ENCODE measurements at places on chromosomes 2 and 18.

DNA sequence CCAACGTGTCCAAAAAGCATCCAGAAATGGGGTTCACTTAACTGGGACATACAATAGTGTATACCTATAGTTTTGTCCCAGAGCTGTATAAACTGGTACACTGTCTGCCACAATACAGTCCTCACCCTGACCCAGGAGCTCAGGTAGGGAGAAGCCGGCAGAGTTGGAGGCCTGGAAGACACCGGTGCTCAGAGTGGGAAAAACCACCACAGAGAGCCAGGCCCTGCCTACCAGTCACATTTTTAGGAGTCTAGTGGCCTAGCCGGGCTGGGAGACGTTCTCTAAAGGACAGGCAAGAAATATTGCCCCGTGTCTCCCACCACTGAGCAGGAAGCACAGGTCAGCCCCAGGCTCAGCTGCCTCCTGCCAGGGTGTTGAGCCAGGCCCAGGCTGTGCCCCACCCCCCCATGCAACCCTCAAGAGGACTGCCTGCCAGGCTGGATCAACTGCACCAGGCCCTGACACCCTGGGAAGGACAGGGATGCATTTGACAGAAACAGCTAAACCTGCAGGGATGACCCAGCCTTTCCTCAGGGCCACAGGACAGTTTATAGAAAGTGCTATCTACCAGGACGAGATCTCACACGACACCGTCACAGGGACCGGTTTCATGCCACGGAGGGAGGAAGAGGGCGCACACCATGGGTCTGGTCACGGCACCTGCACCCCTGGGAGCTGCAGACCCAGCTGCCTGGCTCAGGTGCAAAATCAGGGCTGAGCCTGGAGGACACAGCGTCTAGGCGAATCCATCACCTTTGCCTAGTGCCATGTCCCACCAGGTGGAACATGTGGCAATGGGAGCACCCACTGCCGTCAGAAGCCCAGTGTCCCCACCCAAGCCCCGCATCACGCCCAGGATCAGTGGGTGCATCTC is 89.9 kb downstream of the TMEM18 start:
- DNase-seq = no peak

GRCh38 chr2:62231541-62231940 is 35.6 kb downstream of the B3GNT2 start:
- DNase-seq = no peak

DNA sequence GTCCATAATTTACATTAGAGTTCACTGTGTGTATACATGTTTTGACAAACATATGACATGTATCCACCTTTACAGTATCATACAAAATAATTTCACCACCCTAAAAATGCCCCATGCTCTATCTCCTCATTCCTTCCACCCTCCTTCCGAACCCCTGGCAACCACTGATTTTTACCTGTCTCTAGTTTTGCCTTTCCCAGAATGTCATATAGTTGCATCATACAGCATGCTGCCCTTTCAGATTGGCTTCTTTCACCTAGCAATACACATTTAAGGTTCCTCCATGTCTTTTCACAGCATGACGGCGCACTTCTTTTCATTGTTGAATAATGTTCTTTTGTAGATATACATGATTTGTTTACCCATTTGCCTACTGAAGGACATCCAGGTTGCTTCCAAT is 10.4 kb downstream of the LRPPRC start:
- DNase-seq = no peak

DNA sequence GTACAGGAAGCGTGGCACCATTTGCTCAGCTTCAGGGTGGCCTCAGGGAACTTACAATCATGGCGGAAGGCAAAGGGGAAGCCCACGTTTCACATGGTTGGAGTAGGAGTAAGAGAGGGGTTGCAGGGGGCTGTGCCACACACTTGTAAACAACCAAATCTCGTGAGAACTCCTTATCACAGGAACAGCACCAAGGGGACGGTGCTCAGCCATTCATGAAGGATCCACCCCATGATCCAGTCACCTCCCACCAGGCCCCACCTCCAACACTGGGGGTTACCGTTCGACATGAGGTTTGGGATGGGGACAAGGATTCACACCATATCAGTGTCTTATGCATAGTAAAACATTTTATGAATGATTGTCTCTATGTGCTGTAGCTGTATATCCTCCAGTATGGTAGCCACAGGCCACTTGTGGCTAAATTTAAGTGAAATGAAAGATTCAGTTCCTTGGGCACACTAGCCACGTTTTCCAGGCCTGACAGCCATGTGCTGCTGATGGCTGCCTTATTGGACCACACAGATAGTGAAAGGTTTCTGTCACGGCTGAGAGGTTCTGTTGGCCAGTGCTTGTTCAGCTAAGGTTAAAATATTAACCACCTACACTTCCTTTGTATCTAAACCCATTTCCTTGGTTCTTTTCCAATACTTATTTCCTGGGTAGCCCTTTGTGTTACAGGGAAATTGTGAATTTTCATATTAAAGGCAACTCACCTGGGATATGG is 77.3 kb downstream of the AGAP1 start:
- no peak for DNase-seq

GRCh38 chr18:28267878-28268625 is 91.1 kb upstream of the CDH2 start:
- DNase-seq = no peak

GRCh38 chr18:765764-766549 is 46.1 kb downstream of the YES1 start:
- DNase-seq = no peak

- no peak for DNase-seq
Measured at GRCh38 chr2:10000541-10000940, 42.8 kb upstream of the KLF11 start.

GRCh38 chr2:238381341-238382115 is 45.2 kb upstream of the ASB1 start:
- DNase-seq = no peak

GRCh38 chr2:69046221-69046662 is 33.3 kb downstream of the ANTXR1 start:
- no peak for DNase-seq

- no peak for DNase-seq
Measured at GRCh38 chr2:178485356-178485755, 5.1 kb downstream of the PLEKHA3 start.

GRCh38 chr2:190763901-190764514 is 115.1 kb downstream of the NAB1 start:
- DNase-seq = no peak

- peak; percentile 3 for DNase-seq
Measured at GRCh38 chr2:50719837-50720696, 311.9 kb downstream of the NRXN1 start.

DNA sequence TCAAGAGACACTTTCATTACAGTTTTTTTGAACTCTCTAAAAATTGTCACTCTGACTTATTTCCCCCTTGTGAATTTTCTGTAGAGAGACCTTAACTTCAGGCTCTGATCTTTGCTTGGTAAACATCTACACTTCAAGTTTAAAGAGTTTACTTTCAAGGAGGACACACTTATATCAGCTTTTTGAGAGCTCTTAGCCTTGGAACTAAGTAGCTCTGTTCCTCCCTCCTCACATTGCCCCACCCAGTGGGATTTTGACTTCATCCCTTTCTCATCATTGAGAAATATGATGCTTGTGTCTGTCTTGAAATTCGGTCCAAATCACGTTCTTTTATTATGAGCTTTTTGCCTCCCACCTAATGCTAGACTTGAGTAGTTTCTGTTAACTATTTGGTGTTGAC is 433.4 kb upstream of the MEIS1 start:
- DNase-seq = no peak

DNA sequence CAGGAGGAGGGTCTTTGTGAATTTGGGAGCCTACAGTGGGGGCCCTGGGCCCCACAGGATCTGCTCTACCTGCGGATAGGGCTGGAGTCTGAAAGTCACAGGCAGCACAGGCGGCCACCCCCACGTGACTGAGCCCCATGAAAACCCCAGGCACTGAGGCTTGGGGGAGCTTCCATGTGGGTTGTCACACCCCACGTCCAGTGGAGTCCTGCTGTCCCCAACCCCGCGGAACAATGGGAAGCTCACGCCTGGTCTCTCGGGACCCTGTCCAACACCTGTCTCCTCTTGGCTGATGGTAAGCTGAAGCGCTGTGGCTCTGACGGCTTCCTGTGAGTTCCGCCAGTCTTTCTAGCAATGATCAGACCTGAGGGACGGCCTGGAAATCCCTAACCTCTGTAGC is 85.8 kb downstream of the PTGR3 start:
- DNase-seq = no peak
